ENCODE measurements at places on chromosomes 1 and 21.

GRCh38 chr1:162388083-162388594 is 6.6 kb downstream of the C1orf226 start:
- DNase-seq, result no peak

DNA sequence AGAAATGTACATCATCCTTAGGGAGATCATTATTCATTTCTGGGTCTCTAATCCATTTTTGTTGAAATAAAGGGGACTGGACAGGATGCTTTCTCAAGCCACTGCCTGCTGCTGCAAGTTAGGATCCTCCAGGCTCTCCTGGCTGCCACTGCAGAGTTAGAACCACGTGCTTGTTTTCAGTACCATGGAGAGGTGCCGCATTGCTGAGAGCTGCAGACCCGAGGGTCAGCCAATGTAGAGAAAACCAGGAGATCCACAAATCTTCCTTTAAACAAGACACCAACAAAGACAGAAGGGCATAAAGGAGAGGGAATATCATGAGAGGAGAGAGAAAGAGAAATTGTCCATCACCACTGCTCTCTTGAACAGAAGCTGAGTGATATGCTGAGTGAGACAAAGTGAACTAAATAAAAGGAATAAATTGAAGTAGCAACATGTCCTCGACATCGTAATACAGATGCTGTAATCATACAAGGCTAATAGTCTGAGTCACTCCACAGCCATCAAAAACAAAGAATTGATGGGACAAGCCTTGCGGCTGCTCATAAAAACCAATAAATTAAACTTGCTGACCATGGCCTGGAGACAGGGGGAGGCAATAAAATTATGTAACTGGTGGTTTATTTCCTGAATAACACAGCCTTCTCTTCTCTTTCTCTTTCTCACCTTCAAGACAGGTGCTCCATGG is 255.7 kb downstream of the OMA1 start:
- peak; percentile 50 for DNase-seq

DNA sequence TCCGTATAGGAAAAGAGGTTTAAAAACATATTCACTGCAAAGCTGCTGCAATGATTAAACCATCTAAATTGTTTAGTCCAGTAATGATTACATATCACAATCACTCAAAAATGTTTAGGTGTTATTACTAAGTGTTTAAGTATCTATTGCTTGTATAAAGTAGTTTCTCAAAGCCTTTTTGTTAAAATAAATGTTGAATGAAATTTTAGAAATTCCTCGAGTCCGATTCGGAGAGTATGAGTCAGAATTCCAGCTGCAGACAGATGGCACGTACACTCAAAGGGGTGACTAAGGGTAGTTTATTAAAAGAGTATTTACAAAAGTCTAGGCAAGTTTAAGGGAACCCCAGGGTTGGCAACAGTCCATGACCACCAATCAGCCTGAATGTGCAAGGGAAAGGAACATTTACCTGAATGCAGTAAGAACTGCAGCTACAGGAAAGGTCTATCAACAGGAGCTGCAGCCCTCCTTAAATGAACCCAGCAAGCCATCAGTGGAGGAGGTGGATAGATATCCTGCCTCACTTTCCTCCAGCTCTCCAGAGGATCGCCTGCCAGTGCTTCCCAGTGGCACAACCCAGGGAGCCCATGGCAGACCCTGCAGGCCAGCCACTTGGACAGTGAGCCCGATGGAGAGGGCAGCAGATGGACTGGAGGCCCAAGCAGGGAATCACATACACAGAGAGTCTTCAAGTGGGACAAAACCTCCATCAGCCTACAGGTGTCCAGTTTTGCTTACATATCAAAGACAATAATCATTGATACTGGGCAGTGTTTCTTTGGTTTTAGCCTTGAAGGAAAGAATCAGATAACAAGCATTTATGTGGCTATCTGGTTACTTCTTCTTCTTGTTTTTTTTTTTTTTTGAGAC is 92.1 kb upstream of the SLC44A3 start:
- DNase-seq, result no peak

DNA sequence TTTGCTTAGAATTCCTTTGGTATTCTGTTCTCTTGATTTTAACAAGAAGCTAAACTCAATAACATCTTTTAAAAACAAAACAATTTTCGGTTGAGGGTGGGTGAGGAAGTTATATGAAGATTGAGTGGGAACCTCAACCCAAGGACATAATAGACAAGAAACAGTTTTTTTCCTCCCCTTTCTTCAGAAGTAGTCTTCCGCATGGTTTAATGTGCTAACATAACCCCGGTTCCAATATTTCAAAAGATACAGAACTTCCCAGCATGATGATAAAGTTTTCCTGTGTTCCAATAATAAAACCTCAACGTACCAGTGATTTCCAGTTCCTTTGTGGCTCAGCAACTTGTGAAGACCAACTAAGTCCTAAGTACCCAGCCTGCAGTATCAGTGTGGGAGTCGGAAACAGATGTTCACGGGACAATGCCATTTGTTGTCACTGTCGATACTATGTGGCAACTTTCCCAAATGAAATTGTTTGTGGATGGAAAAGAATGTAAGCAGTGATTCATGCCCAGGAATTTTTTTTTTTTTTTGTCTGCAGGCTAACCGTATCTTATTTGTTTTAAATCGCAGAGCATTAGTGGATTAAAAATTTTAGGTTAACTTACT is 48.5 kb downstream of the NR5A2 start:
- no peak for DNase-seq

GRCh38 chr1:205350691-205351141 is 6.0 kb downstream of the KLHDC8A start:
- no peak for DNase-seq

- no peak for DNase-seq
These were observed 10.7 kb downstream of the FGGY start for GRCh38 chr1:59307591-59307990.

DNA sequence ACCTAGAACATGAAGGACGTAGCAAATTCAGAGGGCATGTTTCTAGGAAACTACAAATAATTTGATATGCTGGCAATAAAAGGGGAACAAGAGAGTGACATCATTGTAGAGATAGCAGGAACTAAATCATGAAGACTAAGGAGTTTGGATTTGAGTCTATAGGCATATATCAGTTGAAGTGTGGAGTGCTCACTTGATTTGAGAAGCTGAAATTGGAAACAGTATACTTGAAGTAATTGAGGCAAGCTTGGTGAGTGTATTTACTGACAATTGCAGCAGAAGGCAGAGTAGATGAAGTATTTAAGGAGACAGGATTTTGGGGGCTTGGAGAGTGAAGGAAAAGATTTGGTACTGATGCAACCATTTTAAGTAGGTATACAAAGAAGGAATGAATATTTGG is 6.4 kb upstream of the TMCO2 start:
- DNase-seq, result no peak

DNA sequence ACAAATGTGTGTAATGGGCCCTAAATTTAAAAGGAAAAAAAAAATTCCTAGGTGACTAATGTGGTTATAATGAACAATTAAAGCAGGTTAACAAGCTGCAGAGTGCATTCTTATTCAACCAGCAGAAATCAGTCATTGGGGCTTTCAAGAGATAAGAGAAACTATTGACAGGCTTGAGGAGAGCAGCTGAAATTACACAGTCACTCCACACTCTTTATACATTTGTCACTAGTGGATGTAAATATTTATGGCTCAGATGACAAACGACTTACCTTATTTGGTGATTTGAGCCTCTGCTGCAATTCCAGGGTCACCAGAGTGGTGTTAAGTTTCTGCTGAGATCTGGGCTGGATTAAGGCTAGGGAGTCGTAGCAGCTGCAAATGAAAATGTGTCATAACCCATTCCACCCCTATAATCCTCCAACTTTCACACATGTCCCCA is 896.3 kb downstream of the TTLL7 start:
- no peak for DNase-seq

DNA sequence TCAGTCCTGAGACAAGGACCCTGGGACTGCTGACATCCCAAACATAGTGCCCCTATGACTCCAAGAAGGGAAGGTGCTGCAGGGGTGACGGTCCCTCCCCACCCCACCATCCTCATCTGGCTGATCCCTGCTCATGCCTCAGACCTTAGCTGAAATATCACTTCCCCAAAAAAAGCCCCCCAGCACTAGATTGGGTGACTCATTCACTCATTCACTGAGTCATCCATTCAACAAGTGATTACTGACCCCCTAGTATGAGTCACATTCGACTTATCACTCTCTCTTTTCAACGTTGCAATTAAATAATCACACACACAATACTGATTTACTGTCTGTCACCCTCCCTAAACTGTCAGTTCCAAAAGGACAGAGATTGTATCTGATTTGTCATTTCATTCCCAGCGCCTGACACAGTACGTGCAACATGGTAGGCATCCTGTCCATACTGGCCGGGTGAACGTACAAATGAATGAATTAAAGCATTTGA is 48.6 kb downstream of the HIVEP3 start:
- DNase-seq, result no peak

- DNase-seq, result no peak
These were observed 446.1 kb downstream of the SIPA1L2 start for GRCh38 chr1:232183802-232184201.

DNA sequence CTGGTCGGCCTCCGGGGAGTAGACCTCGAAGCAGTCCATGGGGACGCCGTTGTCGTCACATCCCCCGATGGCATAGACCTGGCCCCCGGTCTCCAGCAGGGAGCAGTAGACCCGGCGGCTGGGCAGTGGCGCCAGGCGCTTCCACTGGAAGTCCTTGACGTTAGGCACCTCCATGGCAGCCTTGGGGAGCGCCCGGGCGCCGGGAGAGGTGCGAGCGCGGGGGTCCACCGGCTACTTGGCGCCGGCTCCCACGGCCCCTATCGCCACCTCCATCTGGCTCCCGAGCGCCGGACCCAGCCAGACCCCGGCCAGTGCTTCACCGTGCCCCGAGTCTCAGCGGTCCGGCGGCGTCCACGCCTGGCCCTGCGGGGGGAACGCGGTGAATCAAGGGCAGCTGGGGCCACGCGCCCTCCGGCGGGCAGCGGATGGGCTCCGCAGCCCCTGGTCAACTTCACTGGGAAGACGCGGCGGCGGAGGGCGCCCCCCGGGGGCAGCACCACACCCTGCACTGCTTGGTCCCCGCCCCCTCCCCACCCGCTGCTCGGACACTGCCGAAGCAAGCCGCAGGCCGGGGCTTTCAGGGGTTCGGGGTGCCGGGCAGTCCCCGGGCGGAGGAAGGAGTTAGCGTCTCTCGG is 13.2 kb downstream of the KLHDC8A start:
- no peak for DNase-seq

- no peak for DNase-seq
These were observed 4.0 kb downstream of the EDN2 start for GRCh38 chr1:41480204-41481108.

GRCh38 chr1:60280256-60280655 is 206.7 kb upstream of the C1orf87 start:
- no peak for DNase-seq

DNA sequence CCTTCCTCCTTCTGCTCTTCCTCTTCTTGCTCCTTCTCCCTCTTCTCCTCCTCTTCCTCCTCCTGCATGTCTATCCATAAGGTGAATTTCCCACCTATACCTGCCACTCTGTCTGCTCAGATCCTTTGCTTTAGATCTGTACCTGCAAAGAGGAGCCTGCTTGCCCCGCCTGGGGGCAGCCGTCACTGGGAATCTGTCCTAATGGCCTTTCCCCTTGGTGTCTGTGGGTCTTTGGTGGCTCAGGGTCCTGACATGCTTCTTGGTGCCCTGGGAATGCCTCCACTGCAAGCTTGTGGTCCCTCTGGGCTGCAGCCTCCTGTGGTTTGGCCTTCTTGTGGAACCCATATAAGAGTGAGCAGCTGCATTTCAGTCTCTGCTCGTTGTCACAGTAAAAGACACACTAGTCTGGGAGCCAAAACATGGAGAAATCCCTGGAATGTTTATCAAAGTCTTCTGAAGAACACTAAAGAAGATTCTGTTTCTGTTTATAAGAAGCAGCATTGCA is 79.5 kb upstream of the CSF3R start:
- DNase-seq, result no peak

GRCh38 chr1:20604678-20605077 is 15.8 kb downstream of the CDA start:
- no peak for DNase-seq

- peak; percentile 38 for DNase-seq
These were observed 1.4 kb upstream of the KLHL21 start for GRCh38 chr1:6603915-6604558.

GRCh38 chr1:160214481-160215140 is 9.4 kb downstream of the PEA15 start:
- no peak for DNase-seq

Measured in Karpas-422 (cell line).